CD4-positive, alpha-beta T cell (primary cell): ENCODE measurements at places on chromosomes 4 and X.
A peak's percentile ranks its signal among the peaks of the same experiment; 100 is the strongest.

GRCh38 chrX:148600131-148600530 is 99.7 kb downstream of the AFF2 start:
- no peak for DNase-seq

GRCh38 chr4:81589262-81589661 is 117.6 kb upstream of the RASGEF1B start:
- no peak for DNase-seq

DNA sequence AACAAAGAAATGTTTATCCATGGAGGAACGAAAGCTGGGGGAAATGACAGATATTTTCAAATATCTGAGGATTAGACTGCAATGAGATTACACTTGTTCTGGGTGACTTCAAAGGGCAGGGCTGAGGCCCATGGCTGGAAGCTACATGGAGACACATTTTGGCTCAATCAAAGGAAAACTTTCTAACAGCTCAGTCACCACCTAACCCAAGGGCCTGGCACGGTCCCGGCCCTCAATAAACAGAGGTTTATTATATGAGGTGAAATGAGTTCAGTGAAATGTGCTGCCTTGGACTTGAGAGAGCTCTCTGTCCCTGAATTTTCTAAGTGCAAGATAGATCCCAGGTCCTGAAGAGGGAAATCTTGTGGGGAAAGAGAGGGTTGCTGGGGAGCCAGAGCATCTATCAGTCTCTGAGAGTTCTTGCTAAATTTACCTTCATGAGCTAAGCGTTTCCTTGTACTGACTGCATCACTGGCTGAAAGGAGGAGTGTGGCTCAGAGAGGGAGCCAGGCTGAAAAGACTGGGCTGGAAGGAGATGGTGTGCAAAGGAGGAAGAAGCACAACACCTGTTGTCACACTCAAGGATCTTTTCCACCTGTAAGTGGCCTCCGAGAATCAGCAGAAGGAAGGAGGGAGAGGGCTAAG is 2.0 kb upstream of the RIPPLY1 start:
- no peak for DNase-seq

- DNase-seq: no peak
Measured at GRCh38 chr4:153541456-153542096, 75.4 kb downstream of the TMEM131L start.

- peak; percentile 11 for DNase-seq
Measured at GRCh38 chrX:131762802-131763234, 218.9 kb downstream of the OR13H1 start.

DNA sequence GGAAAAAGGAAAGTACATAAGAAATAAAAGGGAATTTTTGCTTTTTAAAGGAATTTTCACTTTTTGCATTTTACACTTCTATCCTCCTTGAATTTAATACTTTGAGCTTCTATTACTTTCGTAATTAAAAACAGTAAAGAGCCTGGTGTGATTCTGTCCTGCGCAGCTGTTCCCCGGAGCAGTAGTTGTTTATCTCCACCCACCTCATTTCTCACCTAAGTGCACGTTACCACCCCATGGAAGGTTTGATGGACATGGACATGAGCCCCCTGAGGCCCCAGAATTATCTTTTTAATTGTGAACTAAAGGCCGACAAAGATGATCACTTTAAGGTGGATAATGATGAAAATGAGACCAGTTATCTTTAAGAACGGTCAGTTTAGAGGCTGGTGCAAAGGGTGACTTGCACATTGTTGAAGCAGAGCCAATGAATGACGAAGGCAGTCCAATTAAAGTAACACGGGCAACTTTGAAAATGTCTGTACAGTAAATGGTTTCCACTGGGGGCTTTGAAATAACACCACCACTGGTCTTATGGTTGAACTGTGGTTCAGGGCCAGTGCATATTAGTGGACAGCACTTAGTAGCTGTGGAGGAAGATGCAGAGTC is 52.1 kb upstream of the TEX13D start:
- no peak for DNase-seq

GRCh38 chr4:145879598-145879997 is 59.0 kb downstream of the ZNF827 start:
- no peak for DNase-seq

DNA sequence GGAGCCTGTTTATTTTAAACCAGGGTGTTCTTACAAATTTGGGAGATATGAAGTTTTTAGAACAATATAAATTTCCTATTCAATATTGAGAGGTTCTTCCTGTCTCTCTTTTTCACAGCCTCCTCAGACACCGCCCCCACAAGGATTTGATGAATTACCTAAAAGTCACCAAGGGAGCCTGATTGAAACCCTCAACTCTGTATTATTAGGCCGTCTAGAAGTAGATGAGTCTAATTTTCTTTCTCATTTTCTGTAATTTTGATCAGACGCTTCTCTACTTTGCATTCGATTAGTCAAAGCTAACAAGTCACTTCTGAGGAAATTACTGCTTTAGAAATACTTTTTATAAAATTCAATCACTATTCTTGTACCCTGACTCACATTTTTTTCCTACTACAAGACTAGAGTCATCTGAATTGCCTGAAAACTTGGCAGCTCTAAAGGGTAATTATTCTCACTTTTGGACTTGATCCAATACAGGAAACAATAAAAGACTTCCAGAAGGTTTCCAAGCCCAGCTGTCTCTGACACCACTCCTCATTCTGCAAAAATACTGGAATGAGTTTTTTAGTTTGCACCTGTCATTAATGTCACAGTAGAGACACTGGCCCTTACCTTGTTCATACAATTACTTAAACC is 111.2 kb downstream of the ELOVL6 start:
- no peak for DNase-seq

- DNase-seq: no peak
Measured at GRCh38 chr4:37517326-37517725, 168.8 kb downstream of the RELL1 start.

DNA sequence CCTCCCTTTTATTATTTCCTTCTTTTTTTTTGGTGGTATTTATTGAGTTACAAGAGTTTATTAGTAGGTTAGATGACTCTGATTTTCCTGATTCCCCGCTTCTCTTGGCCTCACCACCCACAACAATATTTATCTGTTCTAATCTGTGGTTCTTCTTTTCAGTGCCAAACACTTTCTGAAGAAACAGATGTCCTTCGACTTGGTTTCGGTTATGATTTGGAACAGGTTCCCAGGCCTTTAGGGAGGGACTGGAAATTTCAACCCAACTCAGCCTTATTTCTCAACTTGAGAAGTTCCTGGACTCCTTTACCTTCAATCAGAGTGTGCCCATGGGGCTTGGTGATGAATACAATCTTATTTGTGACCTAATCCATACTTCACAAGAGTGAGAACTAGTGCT is 108.1 kb downstream of the UCHL1 start:
- no peak for DNase-seq

- no peak for DNase-seq
Measured at GRCh38 chr4:25367004-25367621, 9.9 kb upstream of the ANAPC4 start.
